GM23338 (cell line): ENCODE measurements at places on chromosomes 7 and 10.

DNA sequence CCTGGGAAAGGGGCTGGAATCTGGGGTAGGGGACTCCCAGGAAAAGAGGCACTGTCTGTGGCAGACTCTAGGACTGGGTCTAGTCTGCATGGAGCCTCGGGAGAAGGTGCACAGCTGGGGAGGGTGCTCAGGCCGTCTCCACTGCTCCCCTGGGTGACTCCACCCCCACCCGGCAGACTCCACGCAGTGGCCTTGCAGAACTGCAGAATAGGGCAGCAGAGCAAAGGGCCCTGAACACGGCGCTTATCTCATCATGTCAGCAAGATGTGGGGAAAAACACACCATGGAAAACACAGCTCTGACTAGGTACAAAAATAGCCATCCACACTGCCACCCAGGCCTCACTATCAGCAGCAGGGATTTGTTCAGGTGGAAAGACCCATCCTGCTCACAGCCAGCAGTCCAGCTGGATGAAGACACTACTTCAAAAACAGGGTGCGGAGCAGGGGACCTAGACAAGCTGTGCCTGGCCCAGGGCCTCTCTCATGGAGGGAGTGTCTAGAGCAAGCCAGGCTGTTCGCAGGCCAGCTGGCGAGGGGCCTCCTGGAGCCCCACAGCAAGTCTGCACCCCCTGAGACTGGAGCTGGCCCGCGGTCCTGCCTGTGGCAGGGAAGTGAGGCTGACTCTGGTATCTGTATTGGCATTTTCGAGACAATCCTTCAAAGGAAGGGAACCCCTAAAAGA is 11.7 kb downstream of the MAT1A start:
- DNase-seq = no peak

DNA sequence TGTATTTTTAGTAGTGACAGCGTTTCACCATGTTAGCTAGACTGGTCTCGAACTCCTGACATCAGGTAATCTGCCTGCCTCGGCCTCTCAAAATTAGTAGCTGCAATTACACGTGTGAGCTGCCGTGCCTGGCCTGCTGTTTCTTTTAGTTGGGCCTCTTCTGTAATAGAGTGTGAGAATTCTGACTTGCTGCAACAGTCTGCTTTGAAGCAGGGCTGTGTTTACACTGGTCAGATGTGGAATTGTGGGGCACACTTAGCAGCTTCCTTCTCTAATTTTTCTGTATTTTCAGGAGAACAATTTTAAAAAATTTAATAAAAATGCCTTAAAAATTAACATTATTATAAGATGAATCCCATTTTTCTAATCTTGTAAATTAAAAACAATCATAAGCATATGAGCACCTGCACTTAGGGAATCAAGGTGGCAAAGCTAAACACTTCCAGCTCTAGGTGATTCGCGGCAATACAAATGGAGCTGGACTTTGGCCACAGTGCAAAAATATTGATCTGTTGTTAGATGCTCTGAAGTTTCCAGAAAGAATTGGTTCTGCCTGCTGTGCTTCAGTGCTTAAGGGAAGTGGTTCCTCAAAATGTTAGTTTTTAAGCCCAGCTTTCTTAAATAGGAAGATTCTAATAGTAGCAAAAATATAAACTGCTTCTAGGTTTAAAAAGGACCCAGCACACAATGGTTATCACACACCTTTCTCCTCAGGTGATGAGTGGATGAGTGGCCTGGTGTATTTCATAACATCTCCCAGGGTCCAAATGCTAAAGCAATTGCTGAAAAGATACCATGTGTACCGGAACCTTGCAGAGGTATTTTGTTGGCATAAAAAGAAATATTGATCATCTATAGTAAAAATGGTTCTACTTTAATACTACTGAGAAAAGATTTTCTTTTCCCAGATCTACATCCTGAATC is 63.5 kb upstream of the ATRNL1 start:
- no peak for DNase-seq

DNA sequence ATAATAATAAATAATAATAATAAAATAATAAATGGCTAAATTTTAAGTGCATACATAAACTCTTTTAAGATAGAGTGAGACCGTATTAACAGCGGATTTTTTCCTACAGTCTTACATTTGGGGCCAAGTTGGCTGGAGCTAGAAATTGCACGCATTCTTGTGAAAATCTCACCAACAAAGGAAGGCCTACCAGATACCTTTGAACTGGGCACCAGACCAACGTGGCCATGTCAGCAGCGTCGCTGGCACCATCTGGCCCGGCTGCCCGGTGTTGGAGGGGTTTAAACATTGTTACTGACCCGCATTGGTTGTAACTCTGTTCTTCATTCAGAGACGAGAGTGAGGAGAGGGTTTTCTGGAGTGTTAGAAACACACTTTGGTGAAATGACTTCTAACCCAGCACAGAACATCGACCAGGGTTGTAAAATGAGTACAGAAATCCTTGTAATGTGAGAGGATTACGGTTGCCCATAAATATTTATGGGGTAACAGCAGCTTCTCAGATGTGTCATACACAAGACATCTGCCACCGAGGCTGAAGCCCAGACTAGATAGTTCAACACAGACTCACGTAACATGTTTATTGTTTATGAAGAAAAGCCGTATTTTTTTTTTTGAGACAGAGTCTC is 34.6 kb upstream of the UNCX start:
- DNase-seq = no peak

GRCh38 chr7:75639071-75639885 is 99.5 kb downstream of the HIP1 start:
- DNase-seq = peak; percentile 85

- DNase-seq = peak; percentile 30
Observed at GRCh38 chr10:29955329-29955935, 104.0 kb downstream of the JCAD start.

- no peak for DNase-seq
Observed at GRCh38 chr10:266974-267425, 131.7 kb downstream of the ZMYND11 start.

GRCh38 chr10:34008656-34009055 is 674.2 kb upstream of the NRP1 start:
- peak; percentile 87 for DNase-seq

DNA sequence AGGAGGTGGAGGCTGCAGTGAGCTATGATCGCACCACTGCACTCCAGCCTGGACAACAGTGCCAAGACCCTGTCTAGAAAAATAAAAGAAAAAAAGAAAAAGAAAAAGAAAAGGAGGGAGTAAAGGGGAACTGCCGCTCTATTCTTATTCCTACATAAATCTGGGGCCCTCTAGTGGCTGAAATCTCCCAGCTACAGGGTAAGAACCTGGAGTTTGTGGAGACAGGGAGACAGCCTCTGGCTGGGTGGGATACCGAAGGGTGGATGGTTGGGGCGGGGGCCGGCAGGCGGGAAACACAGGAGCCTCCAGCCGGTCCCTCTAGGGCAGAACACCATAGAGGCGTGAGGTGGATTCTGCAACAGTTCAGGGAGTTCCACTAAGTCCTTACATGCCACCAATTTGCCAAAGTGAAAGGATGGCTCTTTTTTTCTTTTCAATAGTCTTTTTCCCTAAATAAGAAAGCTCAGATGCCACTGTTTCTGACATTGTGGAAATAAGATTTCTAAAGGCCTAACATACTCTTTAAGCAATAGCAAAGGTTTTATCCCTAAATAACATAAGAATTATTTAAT is 117.3 kb downstream of the SVIL start:
- peak; percentile 96 for DNase-seq
